ENCODE measurements at places on chromosomes 13 and 19.

DNA sequence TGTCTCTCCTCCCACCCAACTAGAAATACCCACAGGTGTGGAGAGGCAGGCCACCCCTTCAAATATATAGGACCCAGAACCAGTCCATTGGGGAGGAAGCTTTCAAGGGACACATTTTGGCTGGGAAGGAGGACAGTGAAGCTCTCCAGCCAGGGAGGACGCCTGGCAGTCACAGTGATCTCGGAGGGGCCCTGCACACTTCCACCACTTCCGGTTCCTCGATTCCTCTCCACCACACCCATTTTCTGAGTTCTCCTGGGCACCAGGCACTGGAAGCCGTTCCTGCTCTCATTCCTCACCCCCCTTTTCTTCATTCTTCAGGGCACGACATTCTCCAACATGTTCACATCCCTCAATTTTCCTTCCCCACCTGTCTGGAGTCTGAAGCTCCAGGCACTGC lies 30.4 kb upstream of the CEACAM21 start:
- DNase-seq = no peak

- peak; percentile 69 for DNase-seq
Observed at GRCh38 chr13:44884076-44884729, 105.1 kb downstream of the NUFIP1 start.

DNA sequence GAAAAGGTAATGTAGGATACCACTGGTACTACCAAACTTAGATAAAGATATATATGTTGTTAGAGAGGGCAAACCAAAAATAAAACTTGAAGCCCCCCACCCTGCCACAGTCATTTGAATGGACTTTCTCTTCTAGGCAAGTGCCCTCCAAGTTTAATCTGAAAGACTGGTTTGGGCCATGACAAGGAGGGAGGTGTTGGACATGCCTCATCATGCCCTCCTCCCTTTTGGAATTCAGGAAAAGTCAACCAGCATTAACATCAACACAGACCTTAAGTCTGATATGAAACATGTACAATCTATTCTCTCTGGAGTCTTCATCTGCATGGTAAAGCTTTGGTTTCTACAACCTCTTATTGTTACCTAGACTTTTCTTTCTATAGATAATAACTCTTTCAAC lies 46.3 kb upstream of the GPR12 start:
- DNase-seq = no peak

GRCh38 chr19:31274251-31275067 lies 74.8 kb downstream of the TSHZ3 start:
- DNase-seq = no peak

DNA sequence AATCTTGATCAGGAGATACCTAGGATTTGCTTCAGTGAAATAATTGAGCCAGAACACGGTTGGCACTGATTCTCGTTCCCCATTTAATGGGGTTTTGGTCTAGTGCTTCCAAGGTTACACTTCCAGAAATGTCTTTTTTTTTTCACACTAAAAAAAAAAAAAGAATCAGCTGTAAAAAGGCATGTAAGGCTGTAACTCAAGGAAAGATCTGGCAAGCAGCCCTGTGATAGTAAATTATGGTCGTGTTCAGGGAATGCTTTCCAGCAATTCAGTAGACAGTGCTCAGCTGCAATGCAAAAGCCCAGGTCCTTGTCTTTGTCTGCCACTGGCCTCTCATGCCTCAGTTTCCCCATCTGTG lies 27.2 kb upstream of the NDUFS7 start:
- DNase-seq = peak; percentile 77

DNA sequence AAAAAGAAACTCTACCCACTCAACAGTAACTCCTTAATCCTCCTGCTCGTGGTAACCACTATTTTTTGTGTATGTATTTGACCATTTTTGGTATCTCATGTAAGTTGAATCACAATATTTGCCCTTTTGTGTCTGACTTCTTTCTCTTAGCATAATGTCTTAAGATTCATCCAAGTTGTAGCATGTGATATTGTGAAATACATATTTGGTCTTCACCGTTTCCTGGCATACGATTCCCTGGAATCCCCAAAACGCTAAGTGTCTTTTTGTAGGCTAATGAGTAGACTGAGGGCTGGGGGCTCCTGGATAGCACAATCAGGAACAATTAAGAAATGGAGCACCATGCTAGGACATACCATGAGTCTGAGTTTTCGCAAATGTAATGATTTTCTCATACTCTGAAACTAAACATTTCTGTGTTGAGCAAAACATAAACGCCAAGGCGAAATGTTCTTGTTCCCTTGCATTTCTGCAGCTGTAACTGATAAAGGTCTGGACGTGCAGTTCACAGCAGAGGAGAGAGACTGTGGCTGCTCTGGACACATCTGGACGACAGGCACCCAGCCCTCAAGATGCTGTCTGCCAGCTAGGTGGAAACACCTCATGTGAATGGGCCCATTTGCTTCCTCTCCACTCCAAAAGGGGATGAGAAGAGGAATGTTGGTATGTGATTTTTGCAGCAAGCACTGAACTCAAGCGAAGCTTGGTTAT lies 38.4 kb downstream of the BRD4 start:
- peak; percentile 65 for DNase-seq

- DNase-seq = no peak
Observed at GRCh38 chr13:104898484-104898883, 1637.0 kb downstream of the EFNB2 start.

GRCh38 chr13:100809129-100809390 lies 134.5 kb upstream of the TMTC4 start:
- no peak for DNase-seq
